ENCODE measurements at places on chromosomes 3 and 15. TPM values are rescaled to one million over a fixed set of nuclear protein-coding genes. Genes with fewer than 3 reads are reported as not detected.

The CFAP20DC gene
- total RNA-seq, result 2.7 TPM

The MAP1A gene
- total RNA-seq, result 15.0 TPM

The GDPGP1 gene
- 5.9 TPM for total RNA-seq

The PLAAT1 gene
- total RNA-seq, result 0.66 TPM

The MGLL gene
- total RNA-seq, result 85.8 TPM

The RARB gene
- 0.34 TPM for total RNA-seq

The GOLGA6L7 gene
- not detected for total RNA-seq

The PLXNA1 gene
- total RNA-seq, result 23.9 TPM

The TTLL3 gene
- total RNA-seq, result 125 TPM

The MPI gene
- total RNA-seq, result 20.2 TPM

The CFAP91 gene
- 2.9 TPM for total RNA-seq

The GAP43 gene
- total RNA-seq, result 0.51 TPM

The HEG1 gene
- total RNA-seq, result 43.4 TPM

The FANCI gene
- total RNA-seq, result 7.7 TPM

The FSIP1 gene
- total RNA-seq, result 1.0 TPM

The MNS1 gene
- 0.38 TPM for total RNA-seq

The STRA6 gene
- not detected for total RNA-seq

The RASGRF1 gene
- total RNA-seq, result under 0.01 TPM

The RNF111 gene
- total RNA-seq, result 27.1 TPM

The GPX1 gene
- 887 TPM for total RNA-seq

The FGF12 gene
- 1.1 TPM for total RNA-seq

The ACTR8 gene
- total RNA-seq, result 28.9 TPM

The CX3CR1 gene
- total RNA-seq, result 0.22 TPM

The CLRN1 gene
- total RNA-seq, result not detected

The FRMD4B gene
- 34.9 TPM for total RNA-seq

The COL8A1 gene
- 14.1 TPM for total RNA-seq

The FBXO40 gene
- total RNA-seq, result 0.16 TPM

The CADPS gene
- total RNA-seq, result 1.9 TPM

The VWA5B2 gene
- not detected for total RNA-seq

The OXTR gene
- total RNA-seq, result 0.16 TPM

The ANKUB1 gene
- not detected for total RNA-seq

The CPOX gene
- total RNA-seq, result 33.2 TPM

The TMC3 gene
- total RNA-seq, result not detected

The TPRG1 gene
- total RNA-seq, result 31.3 TPM

The SH2D7 gene
- total RNA-seq, result not detected

The EOMES gene
- total RNA-seq, result not detected

The CCDC54 gene
- not detected for total RNA-seq

The CYP1A2 gene
- total RNA-seq, result not detected

The LRRK1 gene
- total RNA-seq, result 18.5 TPM

The SEMA3B gene
- total RNA-seq, result 13.7 TPM

The DISP2 gene
- total RNA-seq, result 0.19 TPM

The REC114 gene
- total RNA-seq, result not detected

The SLC22A14 gene
- total RNA-seq, result not detected

The SH3GL3 gene
- total RNA-seq, result not detected

Measured in subcutaneous adipose tissue (tissue), 4 donors.